ENCODE measurements at places on chromosomes 7 and 10.

- no peak for DNase-seq
Measured at GRCh38 chr7:26841003-26841739, 23.2 kb downstream of the SKAP2 start.

- DNase-seq: no peak
Measured at GRCh38 chr7:2022021-2022409, 210.7 kb downstream of the MAD1L1 start.

- no peak for DNase-seq
Measured at GRCh38 chr10:117486606-117487005, 55.9 kb upstream of the EMX2 start.

GRCh38 chr7:85094046-85094725 is 92.7 kb downstream of the SEMA3D start:
- DNase-seq: peak; percentile 50

DNA sequence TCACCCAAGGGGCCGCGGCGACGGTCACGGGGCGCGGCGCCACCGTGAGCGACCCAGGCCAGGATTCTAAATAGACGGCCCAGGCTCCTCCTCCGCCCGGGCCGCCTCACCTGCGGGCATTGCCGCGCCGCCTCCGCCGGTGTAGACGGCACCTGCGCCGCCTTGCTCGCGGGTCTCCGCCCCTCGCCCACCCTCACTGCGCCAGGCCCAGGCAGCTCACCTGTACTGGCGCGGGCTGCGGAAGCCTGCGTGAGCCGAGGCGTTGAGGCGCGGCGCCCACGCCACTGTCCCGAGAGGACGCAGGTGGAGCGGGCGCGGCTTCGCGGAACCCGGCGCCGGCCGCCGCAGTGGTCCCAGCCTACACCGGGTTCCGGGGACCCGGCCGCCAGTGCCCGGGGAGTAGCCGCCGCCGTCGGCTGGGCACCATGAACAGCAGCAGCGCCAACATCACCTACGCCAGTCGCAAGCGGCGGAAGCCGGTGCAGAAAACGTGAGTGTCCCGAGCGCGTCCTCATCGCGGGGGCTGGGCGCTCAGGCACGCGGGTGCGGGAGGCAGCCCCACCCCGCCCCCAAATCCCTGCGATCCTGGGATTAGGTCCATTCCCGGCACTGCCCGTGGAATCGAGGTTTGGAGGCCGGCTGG is 509 bp downstream of the AHR start:
- DNase-seq: peak; percentile 27

DNA sequence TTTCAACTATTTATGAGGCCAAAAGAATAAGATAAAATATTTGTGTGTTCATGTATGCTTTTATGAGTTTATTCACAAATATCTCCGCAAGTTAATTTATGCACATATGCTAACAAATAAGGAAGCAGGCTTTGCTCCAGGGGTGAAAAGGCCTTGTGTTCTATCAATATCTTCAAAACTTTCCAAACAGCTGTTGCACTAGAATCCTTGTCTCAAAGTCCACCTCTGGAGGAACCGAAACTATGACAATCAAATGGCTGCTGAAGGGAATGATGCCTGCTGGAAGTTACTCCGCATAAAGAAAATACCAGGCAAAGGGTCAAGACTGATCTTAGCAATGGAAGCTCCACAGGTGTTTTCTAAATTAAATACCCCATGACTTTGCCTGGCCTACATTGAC is 145.0 kb upstream of the GHITM start:
- no peak for DNase-seq

DNA sequence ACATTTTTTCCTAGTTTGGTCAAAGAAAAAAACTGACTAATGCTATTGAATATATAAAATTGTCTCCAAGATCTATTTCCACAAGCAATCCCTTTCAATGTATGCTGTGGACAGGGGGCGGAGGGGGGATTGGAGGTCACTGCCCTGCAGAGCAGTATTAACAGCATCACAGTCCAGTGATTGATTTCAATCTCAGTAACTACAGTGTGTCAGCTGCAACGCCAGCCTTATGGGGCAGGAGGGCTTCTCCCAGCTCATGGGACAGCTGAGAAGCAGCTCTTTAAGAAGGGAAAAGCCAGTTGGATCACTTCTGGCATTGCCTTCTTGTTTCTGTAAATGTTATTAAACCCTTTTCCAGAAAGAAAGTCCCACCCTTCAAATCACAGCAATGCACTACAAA is 65.0 kb downstream of the RAPGEF5 start:
- DNase-seq: no peak

- no peak for DNase-seq
Measured at GRCh38 chr10:108817135-108817534, 1106.2 kb downstream of the XPNPEP1 start.

GRCh38 chr7:152544481-152544927 is 108.7 kb upstream of the KMT2C start:
- DNase-seq: no peak

GRCh38 chr10:96413151-96413787 is 54.5 kb upstream of the OPALIN start:
- DNase-seq: no peak

DNA sequence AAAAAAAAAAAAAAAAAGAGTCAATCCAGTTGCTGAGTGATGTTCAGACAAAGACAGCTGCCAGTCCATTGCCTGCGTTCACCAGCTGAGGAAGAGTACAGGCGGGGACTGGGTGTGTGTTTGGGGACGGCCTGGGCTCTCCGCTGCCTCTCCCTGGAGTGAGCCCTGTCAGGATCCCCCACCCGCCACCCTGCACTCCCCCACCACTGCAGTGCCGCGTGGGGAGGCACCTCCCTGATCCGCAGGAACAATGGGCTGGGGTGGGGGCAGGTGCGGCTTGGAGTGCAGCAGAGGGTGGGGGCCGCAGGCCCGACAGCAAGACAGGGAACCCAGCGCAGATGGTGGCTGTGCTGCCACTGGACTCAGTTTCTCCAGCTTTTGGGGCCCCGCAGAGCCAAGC is 1.4 kb downstream of the HSPA12A start:
- no peak for DNase-seq

DNA sequence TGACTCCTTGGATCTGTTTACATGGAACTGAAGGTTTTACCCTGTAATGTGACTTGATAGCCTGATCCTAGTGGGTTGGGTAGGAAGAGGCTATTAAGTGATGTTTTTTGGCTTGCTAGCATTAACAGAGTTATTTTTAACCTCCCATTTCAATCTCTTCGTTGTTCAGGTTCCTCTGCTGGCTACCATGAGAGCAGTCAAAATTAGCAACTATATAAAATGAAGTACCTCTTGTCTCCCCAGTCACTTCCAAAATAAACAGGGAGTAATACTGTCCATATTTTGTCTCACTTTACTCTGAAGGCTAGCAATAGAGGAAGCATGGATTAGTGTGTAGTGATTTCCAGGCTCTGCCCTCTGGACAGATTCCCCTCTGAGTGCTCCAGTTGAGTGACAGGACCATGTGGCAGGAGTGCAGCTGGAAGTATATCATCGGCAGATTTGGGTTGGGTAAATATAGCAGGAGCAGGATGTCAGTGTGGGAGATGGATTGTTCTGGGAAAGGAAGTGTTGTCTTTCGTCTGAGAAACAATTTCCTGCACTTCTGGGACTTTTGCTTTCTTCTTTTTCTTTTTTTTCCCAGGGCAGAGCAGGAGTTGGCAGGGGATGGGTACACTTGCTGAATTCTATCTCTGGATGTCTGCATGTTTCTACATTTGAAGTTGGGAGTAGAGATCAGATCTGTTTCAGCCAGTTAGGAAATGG is 35.2 kb downstream of the GBF1 start:
- no peak for DNase-seq

- no peak for DNase-seq
Measured at GRCh38 chr10:50431791-50432190, 180.5 kb upstream of the ASAH2 start.

DNA sequence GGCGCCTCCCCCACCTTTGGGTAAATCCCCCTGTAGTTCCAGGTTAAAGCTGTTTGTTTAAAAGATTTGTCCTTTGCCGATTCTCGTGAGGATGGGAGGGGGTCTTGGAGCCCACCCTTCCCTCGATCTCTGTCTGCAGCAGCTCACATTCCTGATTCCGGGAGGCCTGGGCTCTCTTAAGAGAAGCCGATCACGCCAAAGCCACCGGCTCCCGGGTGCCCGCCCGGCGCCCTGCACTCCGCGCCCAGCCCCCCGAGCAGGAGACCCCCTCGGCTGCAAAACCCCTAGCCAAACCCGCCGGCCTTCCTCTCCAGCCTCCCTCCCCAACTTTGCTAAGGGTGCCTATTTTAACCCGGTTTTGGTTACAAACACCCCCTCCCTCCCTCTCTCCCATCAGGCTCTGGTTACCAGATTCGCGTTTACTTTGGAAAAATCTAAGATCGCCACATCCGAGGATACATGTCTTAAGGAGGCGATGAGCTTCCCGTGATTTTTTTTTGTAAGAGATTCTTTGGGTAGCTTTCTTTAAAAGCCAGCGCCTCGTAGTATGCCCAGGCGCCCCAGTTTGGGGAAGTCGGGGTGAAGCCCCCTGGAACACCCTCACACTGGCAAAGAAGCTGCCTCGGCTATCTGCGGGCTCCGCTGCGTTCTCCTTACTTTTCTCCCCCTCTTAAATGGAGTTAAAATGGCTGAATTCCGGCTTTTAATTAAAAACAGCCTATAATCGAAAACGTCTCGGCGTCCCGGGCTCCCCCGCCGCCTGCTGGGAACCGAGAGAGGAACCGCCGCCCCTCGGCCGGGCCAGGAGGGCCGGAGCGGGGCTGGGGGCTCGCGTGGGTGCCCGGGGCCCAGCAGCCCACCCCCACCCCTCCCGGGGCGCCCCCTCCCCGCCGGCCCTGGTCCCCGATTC is 983 bp downstream of the TNRC18 start:
- DNase-seq: no peak

DNA sequence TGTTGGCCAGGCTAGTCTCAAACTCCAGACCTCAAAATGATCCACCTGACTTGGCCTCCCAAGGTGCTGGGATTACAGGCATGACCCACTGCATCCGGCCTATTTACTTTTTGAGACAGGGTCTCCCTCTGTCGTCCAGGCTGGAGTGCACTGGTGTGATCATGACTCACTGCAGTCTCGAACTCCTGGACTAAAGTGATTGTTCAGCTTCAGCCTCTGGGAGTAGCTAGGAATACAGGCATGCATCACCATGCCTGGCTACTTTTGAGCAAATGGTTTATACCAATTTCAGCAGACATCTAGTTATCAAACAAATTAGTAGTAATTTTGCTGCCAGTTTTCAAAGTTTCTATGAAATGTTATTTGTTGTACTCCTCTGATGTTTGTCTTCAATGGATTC is 2.2 kb upstream of the WAC start:
- DNase-seq: no peak

GRCh38 chr10:71641986-71642385 is 77.6 kb downstream of the C10orf105 start:
- no peak for DNase-seq

- DNase-seq: no peak
Measured at GRCh38 chr7:139651308-139651707, 126.5 kb downstream of the HIPK2 start.

DNA sequence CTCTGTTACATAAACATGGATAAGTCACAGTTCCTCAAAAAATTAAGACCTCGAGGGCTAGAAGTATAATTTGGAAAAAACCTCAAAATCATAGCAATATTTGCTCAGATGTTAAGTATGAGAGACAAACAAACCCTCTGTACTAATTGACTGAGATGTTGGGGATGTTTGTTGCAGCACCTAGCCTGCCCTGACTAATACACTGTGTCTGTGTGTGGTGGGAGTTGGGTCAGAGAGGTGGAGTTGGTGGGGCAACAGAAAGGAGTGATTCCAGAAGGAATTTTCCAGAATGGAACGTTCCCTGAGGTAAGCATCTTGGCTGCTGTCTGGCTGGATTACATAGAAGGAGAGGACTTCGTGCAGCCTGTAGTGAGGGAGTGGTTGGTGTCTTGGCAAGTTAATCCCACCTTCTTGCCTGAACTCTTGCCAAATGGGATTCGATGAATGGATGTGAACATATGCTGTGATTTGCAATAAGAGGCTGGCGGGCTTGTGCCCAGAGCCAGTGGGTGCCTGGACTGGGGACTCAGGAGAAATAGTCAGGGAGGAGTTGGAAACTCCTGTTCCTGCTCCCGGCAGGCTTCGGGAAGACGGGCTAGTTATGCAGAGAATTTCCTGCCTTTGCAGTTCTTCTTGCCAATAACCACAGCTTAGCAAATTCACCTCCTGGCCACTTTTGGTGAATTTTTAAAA is 9.3 kb upstream of the FAM180A start:
- peak; percentile 30 for DNase-seq

GRCh38 chr7:30990673-30991170 is 27.0 kb downstream of the GHRHR start:
- no peak for DNase-seq

DNA sequence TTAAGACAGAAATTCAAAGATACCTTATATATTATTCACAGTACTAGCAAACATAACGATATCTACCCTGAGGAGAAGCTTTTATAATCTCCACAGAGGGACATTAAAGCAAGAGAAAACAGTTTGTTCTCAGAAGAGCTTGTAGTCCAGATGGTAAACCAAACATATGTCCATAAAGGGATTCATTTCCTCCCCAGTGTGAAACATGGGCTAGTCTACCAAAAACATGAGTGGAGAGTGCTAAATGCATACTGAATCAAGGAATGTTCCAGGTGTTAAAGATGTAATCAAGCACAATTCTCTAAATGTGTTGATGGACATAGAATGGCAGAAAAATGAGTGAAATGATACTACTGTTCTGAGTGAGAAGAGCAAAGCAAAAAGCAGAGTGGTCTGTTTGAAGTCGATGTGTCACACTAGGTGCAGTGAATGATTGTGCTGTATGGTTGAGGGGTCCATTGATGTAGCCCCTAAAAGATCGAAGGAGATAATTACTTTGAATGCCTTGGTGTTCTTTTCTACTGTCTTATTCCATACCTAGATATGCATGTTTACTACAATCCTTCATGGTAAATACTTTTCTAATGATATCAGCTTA is 25.3 kb downstream of the BCAP29 start:
- no peak for DNase-seq

DNA sequence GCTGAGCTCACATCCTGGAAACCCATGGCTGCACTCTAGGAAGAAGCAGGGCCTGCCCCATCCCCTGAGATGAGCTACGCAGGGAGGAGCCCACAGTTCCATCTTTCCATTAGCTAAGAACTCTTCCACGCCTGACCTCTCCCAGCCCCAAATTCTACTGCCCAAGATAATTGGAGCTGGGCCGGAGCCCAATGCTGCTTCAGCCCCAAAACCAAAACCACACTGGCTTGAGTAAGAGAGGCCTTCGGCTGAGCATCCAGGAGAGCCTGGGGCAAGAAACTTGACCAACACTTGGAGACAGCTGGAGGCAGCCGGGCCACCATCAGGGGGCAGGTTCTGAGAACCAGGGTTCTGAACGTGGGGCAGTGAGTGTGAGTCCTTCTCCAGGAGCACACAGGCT is 116.1 kb upstream of the ZMIZ1 start:
- DNase-seq: peak; percentile 53

DNA sequence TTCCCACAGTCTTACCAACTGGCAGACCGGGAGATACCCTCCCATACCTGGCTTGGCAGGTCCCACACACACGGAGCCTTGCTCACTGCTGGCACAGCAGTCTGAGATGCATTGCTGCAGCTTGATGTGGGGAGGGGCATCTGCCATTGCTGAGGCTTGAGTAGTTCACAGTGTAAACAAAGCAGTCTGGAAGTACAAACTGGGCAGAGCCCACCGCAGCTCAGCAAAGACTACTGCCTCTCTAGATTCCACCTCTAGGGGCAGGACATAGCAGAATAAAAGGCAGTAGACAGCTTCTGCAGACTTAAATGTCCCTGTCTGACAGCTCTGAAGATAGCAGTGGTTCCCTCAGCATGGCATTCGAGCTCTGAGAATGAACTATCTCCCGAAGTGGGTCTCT is 69.6 kb upstream of the RELN start:
- no peak for DNase-seq

- peak; percentile 42 for DNase-seq
Measured at GRCh38 chr10:60910543-60910942, 33.4 kb downstream of the RHOBTB1 start.

- DNase-seq: no peak
Measured at GRCh38 chr10:25076506-25077177, 60.2 kb downstream of the THNSL1 start.
